Activated naive CD4-positive, alpha-beta T cell treated with anti-CD3 and anti-CD28 coated beads for 36 hours (primary cell): ENCODE measurements at places on chromosomes 12 and 14. TPM values are rescaled to one million over a fixed set of nuclear protein-coding genes. Genes with fewer than 3 reads are reported as not detected.

DNA sequence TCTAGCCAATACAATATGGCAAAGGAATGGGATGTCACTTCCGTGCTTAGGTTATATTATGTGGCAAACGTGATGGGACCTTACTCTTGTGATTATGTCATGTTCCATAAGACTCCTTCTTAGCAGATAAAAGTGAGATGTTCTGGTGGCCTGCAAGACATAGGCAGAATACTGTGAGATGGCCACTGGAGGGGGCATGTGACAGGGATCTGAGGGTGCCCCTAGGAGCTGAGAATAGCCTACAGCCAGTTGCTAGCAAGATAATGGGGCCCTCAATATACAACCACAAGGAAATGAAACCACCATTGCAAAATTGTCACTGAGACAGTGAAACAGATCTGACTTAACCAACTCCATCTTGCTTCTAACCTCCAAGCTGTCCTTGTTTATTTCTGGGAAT, 151.4 kb upstream of the SSTR1 start:
- DNase-seq: peak; percentile 8

DNA sequence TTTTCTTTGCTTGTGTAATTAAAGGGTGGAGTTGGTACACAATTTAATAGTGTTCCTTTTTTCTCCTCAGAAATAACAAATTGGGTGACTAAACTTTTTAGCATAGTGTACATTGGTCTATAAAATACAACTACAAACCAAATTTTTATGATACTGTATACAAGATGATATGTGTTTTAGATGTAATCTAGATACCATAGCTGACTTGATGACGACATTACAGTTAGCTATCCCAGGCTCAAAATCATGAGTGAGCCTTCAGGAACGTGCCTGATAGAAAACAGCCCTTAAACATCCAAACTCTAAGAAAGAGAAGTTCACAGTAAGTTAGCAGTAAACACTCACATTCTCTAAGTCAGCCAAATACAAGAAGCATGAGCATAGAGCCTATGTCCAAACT, 99.0 kb upstream of the SSTR1 start:
- DNase-seq: no peak

DNA sequence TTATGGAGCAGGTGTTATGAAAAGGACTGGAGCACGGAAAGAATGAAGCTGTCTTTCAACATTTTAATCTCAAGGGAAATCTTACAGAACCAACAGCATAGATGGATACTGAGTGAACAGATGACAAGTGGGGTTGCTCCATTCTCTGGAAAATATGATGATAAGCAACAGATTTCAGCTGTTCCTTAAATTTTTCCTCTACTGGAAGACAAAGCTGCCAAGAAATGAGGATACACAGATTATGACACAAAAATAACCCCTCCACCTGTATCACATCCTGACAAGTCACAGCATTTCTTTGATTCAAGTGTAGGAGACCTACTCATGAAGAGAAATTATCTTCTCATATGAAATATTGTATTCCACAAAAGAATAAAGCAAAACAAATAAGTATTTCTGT, 13.0 kb upstream of the TMTC2 start:
- no peak for DNase-seq

DNA sequence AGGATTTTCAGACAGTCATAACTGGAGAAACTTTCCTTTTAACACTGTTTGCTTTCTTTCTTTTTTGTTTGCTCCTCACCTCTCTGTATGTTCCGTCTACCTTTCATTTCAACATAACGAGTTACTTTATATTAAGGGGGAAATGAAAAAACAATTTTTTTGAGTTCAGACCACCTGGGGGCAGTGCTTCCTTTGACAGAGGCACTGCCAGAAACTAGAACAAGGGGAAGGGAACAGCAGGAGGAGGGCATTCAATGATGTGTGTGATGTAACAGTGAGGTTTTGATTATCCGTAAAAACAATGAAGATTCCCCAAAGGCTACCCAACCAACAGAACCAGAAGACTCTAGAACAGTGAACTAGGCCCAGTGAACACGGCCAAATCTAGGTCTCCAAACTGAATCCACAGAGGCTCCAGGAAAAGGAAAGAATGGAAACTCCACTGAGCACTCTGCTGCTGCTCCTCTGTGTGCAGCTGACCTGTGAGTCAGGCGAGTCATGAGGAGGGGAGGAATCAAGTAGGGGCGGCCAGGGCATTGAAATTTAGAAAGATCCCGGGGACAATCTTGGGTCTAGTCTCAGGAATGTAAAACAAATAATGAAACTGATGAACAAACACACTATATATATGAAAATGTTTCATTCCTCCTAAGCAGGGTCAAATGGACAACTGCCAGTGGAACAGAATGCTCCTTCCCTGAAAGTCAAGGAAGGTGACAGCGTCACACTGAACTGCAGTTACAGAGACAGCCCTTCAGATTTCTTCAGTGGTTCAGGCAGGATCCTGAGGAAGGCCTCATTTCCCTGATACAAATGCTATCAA, 323.5 kb downstream of the DAD1 start:
- DNase-seq: no peak

DNA sequence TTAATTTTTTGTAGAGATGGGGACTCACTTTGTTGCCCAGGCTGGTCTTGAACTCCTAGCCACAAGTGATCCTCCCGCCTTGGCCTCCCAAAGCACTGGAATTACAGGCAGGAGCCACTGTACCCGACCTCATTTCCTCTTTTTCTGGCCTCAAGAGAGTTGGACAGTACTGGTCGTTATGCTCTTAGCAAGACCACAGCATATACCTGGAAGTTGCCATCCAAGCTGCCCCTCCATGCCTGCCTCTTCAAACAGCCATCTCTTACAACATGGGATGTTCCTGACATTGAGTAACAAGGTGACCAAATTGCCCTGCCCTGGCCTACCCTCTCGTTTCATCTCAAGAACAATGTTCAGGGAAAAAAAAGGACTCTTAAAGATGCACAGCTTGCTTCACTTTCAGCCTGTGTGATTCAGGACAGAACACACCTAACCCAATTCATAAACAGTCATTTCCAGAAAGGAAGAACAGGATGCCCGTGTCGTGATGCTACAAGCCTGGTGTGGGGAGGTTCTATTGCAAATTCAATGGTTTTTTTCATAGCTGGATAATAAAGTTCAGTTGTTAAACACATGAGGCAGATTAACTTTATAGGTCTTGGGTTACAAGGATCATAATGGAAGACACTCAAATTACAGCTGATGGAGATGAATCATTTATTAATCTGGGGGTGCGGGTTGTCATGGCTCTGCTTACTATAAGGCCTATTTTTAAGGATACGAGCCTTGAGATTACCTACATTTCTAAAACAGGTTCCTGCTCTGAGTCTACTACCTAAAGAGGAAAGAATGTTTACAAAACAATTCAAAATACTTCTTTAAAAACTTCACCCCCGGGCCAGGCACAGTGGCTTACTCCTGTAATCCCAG, 11.9 kb downstream of the GLTP start:
- peak; percentile 24 for DNase-seq

- no peak for DNase-seq
Observed at GRCh38 chr14:95294834-95295599, 24.7 kb downstream of the CLMN start.

DNA sequence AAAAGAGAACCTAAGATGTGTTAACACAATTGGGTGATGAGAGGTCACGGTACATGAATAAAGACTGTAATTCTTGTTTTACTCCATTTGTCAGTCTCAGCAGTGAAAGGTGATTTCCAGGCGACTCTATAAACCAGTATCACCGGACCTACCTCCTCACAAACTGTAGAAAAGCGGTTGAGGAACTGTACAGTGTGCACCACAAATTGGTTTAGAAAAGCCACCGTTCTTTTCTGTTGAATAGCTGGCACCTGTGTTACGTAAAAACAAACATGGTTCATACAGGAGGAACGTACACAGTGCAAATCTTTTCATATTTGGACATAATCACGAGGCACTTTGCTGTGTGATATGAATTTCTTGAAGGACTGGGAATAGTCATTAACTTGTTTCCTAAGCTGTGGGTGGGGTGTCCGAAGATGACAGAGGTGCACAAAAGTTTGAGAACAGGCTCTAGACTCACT, 663 bp downstream of the WASHC3 start:
- DNase-seq: peak; percentile 50

GRCh38 chr12:110252716-110253115, 28.3 kb upstream of the ATP2A2 start:
- no peak for DNase-seq

GRCh38 chr12:105420659-105421240, 90.3 kb downstream of the C12orf75 start:
- peak; percentile 84 for DNase-seq

GRCh38 chr12:64525461-64526160, 73.7 kb downstream of the TBK1 start:
- no peak for DNase-seq

- DNase-seq: no peak
Observed at GRCh38 chr14:101563654-101564443, 2.6 kb downstream of the DIO3 start.

DNA sequence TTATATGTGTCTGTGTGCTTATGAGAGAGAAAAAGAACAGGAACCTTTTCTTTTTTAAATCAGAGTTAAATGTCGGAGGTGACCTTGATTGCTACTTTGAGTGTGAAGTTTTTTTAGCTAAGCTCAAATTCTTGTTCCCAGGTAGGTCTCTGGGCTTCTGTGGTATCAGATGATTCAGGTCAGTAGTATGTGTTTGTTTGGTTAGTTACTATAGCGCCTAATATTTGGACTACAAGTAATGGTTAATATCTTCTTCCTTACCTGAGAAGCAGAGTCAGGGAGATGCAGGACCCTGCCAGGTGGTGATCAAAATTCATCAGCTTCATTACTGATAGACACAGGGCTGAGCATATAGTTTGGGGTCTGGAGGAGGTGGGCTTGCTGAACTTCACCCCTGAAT, 30.8 kb downstream of the ADCK1 start:
- no peak for DNase-seq

GRCh38 chr14:99606359-99606758, 2.4 kb upstream of the CCDC85C start:
- no peak for DNase-seq

- DNase-seq: peak; percentile 52
Observed at GRCh38 chr12:100672075-100672592, 98.7 kb downstream of the GAS2L3 start.

DNA sequence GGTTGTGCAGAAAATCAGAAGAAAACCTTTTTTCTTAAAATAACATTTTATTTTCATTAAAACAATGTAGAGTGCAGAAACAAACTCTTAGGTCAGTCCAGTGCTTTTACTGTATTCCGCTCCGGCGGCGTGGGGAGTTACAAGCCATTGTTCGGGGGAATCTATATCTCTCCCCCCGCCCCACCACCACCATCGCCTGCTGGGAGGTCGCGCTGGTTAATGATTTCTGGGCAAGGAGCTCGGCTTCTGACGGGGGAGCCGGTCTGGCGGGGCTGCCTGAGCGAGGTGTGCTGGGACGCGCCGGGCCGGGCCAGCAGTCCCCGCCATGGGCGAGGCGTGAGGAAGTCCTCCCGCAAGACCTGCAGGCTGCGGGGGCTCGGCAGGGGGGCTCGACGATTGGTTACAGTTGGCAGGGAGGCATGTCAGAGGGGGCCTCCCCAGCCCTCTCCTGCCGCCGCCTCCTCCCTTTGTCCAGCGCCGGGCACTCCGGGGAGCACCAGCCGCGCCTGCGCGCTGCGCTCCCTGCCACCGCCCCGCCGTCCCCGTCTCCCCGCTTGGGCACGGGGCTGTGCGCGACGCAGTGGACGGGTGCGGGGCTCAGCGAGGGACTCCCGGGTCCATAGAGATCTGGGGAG, 1.0 kb upstream of the DUSP6 start:
- peak; percentile 58 for DNase-seq

GRCh38 chr12:26473291-26473690, 277.9 kb downstream of the SSPN start:
- DNase-seq: no peak

DNA sequence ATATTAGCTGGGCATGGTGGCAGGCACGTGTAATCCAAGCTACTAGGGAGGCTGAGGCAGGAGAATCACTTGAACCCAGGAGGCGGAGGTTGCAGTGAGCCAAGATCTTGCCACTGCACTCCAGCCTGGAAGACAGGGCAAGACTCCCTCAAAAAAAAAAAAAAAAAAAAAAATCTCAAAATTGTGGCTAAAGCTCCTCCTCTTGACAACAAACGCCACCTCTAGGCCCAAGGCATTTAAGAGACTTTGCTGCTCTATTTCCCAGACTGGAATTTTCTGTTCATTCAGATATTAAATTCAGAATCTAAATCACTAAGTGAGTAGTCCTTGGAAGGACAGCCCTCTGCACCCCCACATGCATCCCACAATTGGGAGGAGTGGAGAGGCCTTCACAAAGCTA, 1.4 kb downstream of the ZFYVE1 start:
- no peak for DNase-seq

DNA sequence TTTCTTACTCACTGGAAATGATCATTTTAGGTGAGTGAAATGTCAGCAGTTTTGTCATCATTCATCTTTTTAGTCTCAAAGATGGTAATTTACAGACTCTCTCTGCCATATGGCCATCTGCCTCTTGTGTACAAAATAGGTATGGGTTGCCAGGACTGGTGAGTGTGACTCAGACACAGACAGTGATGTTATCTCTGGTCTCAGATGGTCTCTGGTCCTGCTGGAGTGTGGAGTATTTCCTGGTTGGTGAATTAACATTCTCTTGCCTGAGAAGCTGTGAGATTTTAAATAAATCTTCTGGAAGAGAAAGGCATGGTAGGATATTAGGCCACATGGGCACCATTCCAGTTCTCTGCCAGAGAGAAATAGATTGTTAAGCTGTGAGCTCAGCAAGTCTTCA, 207.0 kb downstream of the ATP23 start:
- no peak for DNase-seq

GRCh38 chr12:14514154-14514842, 53.4 kb downstream of the PLBD1 start:
- DNase-seq: no peak

- DNase-seq: no peak
Observed at GRCh38 chr14:59278111-59278510, 89.6 kb downstream of the DAAM1 start.

- DNase-seq: no peak
Observed at GRCh38 chr12:24553259-24553658, 395.6 kb downstream of the BCAT1 start.

DNA sequence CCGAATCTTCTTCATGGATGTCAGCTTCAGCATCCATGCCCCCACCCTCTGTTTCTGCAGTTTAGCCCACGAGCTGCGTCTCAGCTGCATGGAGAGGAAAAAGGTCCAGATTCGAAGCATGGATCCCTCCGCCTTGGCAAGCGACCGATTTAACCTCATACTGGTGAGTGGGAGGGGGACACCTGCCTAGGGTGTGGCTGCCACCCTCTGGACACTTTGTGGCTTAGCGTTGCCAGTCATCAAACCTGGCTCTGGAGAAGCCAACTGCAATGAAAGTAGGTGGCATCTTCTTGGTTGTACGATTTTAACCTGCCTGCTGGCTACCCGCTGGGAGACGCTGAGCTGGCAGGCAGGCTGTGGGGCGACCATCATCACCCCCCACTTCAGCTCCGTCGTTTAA, 16.7 kb downstream of the DCAF4 start:
- DNase-seq: no peak

PPP4R4 gene
- total RNA-seq: 13.9 TPM

TAS2R30 gene
- total RNA-seq: 1.5 TPM

CYP27B1 gene
- 6.1 TPM for total RNA-seq

SLC6A12 gene
- 0.21 TPM for total RNA-seq

SIX1 gene
- total RNA-seq: not detected

CMKLR1 gene
- total RNA-seq: not detected

RPL10L gene
- total RNA-seq: not detected
